ENCODE measurements at places on chromosomes 12 and 14. TPM values are rescaled to one million over a fixed set of nuclear protein-coding genes. Genes with fewer than 3 reads are reported as not detected.

DNA sequence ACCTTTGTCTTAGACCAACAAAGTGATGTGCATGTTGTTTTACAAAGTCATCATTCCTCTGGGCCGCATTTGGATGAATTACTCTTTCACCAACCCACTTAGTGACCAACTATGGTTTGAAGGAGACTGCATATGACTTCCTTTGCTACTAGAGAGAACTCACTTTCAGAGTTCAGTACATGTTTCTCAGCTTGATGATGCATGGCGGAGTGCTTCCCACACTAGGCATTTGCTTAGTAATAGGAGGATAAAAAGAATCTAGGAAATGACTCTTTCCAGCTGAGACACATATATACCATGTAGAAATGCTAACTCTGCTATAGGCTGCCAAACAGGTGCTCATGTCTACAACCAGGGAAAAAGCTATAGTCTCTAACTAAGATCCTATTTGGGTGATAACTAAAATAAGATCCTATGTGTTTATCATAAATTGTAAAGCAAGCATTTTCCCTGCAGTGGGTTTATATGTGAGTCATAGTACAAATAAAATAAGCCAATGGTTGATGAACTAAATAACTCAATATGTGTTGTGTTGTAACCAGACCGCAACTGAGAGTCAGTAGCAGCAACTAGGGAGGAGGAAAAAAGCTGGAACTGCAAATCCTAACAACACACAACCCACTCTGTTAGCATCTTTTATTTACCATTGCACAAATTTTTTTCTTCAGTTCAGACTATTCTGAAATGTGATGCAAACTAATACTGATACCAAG is 87.2 kb downstream of the TSPAN8 start:
- DNase-seq, result no peak

DNA sequence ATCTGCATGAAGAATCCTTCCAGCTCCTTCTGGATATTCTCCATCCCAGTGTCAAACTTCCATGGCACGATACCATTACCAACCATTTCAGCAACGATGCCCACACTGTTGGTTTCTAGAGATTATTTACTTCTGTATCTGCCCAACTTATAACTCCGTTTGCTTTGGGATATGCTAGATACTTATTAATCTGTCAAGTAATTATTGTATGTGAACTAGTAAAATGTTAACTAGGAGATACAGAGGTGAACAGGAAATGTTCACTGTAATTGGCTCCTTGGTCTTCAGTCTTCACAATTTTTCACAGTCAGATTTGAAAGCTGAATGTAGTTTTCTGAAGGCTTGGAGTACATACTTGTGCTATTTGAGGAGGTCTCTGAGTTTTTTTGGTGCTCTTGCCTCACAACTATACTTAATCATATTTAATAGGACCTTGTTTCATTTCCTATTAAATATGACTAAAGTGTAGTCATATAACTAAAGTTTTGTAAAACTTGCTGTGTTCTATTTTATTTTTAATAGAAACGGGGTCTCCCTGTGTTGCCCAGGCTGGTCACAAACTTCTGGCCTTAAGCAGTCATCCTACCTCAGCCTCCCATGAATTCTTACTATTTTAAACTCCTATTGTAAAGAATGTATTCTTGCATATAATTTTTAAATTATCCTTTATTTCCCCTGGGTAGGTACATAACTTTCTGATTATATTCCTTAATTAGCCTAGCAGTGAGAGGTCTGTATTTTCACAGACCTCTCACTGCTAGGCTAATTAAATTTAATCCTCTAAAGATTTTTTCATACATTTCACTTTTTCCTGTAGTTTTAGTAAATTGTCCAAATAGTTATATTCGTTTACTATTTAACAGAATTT is 79.7 kb downstream of the FGD4 start:
- no peak for DNase-seq

DNA sequence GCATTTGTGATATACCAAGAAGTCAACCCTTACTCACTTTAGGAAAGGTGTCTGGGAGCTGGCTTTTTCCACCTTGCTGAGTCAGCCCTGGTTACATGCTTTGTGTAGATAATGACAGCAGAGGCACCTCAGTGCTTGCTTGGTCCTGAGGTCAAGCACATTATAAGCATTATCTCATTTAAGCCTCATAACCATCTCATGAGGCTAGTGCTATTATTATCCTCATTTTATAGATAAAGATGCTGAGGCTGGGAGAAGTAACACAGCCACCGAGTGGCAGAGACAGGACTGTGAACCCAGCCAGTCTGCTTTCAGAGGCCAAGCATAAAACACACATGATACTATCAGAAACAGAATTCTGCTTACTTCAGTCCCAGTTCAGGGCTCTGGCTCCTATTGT is 29.4 kb downstream of the MAX start:
- DNase-seq, result no peak

GRCh38 chr12:48016373-48017020 is 12.2 kb upstream of the COL2A1 start:
- DNase-seq, result no peak

GRCh38 chr14:20417250-20418186 is 4.2 kb upstream of the TEP1 start:
- no peak for DNase-seq

- DNase-seq, result no peak
These were observed 6.8 kb downstream of the VRK1 start for GRCh38 chr14:96803958-96804357.

GRCh38 chr12:109163167-109163566 is 46.8 kb downstream of the ACACB start:
- no peak for DNase-seq

- DNase-seq, result no peak
These were observed 56.3 kb downstream of the SLC16A7 start for GRCh38 chr12:59652130-59652529.

- peak; percentile 74 for DNase-seq
These were observed at the start of gene RNASE1 for GRCh38 chr14:20802341-20803084. TSS of gene RNASE1 (minus strand) at chr14:20802844. CDS start at chr14:20802068, 776 bp downstream.

- no peak for DNase-seq
These were observed 113.3 kb downstream of the SMOC1 start for GRCh38 chr14:69992564-69992963.

- no peak for DNase-seq
These were observed 52.3 kb upstream of the BCL2L14 start for GRCh38 chr12:12018454-12018853.

GRCh38 chr12:125540580-125541204 is 475.5 kb downstream of the AACS start:
- DNase-seq, result no peak

DNA sequence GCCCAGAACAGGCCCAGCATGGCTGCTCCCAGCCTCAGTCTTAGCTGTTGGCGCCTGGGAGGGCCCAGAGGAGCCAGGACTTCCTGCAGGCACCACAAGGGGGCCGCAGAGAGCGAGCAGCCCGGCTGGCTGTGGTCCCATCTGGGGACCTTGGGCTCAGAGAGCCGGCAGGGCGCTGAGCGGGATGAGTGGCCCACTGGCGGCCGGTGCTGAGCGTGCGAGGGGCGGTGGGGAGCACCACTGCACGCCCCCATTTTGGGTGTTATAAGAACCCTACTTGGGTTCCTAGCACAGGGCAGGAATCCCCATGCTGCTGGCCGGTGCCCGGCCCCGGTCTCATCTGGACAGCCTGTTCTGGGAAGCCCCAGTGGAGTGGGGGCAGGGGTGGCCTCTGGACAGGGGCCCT is 25.9 kb upstream of the CRIP2 start:
- peak; percentile 81 for DNase-seq

DNA sequence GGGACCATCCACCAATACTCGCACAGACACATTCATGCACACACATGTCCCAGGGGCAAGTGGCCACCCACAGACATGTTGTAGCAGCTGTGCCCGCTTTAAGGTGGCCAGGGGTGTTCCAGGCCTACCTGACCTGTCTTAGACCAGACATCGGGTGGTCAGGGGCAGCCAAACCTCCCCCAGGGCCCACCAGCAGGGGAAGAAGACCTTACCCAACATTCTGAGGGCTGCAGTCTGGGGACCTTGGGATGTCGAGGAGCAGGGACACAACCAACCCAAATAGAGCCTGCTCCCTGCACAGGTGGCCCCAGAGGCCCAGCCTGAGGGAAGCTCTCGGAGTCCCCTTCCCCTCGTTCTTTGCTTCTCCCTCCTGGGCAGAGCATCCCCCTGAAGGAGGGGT is 1.7 kb upstream of the TMEM119 start:
- DNase-seq, result no peak

- DNase-seq, result no peak
These were observed 22.0 kb upstream of the SNRPF start for GRCh38 chr12:95836630-95837239.

DNA sequence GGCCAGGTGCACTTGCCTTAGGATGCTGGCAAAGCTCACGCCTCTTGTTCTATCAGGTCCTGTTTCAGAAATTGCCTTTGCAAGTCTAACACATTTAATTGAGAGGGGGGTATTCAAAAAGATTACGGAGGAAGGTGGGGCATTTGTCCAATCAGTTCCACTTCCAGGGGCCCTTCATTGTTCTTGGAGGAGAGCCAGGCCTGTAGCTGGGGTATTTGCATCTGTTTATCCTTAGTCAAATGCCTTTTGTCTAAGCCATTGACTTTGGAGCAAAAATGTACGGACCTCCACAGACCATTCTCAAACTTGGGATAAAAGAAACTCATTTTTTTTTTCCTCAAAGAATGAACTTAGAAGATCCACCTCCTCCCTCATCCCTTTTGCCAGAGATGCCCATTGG is 582.0 kb downstream of the BCL11B start:
- DNase-seq, result no peak

DNA sequence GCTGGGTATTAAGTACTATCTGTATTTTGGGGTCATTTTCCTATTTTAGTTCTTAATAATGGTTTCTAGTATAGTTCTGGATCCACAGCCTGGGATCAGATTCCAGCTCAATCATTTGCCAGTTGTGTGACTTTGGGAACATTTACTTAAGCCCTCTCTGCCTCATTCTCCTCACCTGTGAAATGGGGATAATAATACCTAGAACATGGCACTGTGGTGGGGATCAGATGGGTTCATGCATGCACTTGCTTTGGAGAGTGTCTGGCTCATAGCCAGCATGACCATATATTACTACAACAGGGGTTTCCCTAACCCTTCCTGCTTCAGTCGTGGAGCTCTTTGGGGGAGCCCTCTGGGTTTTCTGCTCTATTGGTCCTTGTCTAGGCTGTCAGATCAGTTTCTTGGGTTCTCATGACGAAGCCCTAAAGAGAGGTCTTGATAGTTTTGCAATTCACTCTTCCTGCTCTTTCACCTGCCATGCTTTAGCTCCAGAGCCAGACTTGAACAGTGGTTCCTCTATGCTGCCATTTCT is 34.1 kb upstream of the SMOC1 start:
- DNase-seq, result no peak

GRCh38 chr14:104682107-104682593 is 7.3 kb upstream of the INF2 start:
- DNase-seq, result no peak

GRCh38 chr12:120625557-120626419 is 14.6 kb upstream of the CABP1 start:
- no peak for DNase-seq

- no peak for DNase-seq
These were observed 804.5 kb downstream of the NRXN3 start for GRCh38 chr14:78974691-78975090.

- DNase-seq, result no peak
These were observed 484 bp downstream of the ALKBH1 start for GRCh38 chr14:77707355-77707723.

GRCh38 chr14:71472356-71473340 is 459.6 kb upstream of the RGS6 start:
- DNase-seq, result no peak

GRCh38 chr12:48765753-48766162 is 23.1 kb downstream of the ADCY6 start:
- no peak for DNase-seq

- DNase-seq, result no peak
These were observed 11.2 kb upstream of the KRT83 start for GRCh38 chr12:52332381-52332780.

DNA sequence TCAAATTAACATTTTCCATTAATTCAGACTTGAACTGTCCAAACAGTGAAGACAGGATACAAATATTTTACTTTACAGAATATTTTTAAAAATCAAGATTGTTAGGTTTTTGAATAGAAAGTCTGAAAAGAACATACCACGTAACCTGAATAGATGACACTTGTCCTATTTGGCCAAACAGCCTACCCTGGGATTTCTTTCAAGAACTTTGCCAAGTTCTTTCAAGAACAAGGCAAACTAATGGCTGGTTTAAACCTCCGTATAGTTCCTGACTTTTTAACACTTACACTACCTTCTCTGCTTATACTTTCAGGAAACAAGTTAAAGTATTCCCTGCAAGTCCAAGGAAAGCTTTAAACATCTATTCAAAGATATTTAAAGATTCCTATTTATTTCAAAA is 35.0 kb downstream of the MAP4K5 start:
- no peak for DNase-seq

GRCh38 chr12:99043319-99043914 is 398.3 kb downstream of the APAF1 start:
- DNase-seq, result peak; percentile 67

DNA sequence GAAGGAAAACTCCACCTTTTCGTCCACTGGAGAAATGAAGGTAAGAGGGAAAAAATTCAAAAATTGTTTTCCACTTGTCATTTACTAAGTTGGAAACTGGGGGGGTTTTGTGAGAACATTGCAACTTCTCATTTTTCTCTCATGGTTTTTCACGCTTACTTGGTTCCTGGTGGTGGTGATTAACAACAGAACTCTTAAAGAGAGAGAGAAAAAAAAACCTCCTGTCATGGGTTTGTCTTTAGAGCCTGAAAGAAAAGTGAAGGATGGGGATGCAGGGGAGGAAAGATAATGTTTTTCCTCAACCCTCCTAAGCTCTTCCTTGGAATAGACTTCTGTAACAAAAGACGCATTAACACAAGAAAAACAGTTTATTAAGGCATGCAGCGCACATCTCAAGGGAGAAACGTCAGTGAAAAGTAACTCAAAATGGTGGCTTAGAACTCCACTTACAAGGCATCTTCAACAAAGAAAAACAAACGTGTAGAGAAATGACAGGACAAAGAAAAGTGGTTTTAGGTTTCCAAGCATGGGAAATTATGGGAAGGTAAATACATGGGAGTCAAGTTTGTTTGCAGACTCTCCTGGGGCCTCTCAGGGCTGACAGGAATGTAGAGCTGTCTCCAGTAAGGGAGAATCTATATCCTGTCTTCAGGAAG is 81.9 kb upstream of the ATF7IP start:
- no peak for DNase-seq

- DNase-seq, result peak; percentile 49
These were observed 953 bp upstream of the DCAF5 start for GRCh38 chr14:69153873-69154270.

Gene HOXC11
- total RNA-seq, result not detected

Gene FITM1
- total RNA-seq, result 103 TPM

Gene PLA2G1B
- total RNA-seq, result not detected

Gene C2CD5
- 18.4 TPM for total RNA-seq

Gene IFNG
- not detected for total RNA-seq

Gene HRK
- 0.09 TPM for total RNA-seq

Gene SMCO2
- not detected for total RNA-seq

Gene COQ5
- 28.6 TPM for total RNA-seq

Gene PLEKHG7
- total RNA-seq, result not detected

Gene PSME2
- 65.5 TPM for total RNA-seq

Gene OTOGL
- 9.2 TPM for total RNA-seq

Gene TAS2R9
- not detected for total RNA-seq

Gene OAS3
- total RNA-seq, result 19.4 TPM

Gene LMNTD1
- 0.58 TPM for total RNA-seq

Gene CNIH1
- 89.5 TPM for total RNA-seq

Gene CLEC12A
- total RNA-seq, result 2.8 TPM

Gene ESPL1
- total RNA-seq, result 1.3 TPM

Gene ETNK1
- total RNA-seq, result 28.5 TPM

Gene PZP
- total RNA-seq, result 0.42 TPM

All from left cardiac atrium (tissue), 4 donors.